ENCODE measurements at places on chromosomes 7 and 10.
A peak's percentile ranks its signal among the peaks of the same experiment; 100 is the strongest.

GRCh38 chr7:44177570-44178131 is 11.6 kb downstream of the GCK start:
- DNase-seq: no peak

DNA sequence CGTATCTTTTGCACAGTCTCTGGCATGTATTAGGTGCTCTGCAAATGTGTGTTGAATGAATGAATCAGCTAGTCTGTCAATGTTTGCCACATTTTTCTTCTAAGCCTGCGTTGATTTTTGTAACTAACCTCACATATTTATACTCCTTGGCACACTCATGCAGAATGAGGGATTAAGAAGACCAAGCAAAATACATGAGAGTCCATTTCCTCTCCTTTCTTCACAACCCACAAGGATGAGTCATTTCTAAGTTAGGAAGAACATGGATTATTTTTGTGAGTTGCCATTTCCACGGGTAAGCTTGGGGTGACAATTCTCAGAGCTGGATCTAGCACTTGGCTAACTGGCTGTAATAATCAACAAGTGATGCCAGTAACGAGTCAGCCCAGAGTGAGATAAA is 158.8 kb downstream of the TWIST1 start:
- DNase-seq: no peak

DNA sequence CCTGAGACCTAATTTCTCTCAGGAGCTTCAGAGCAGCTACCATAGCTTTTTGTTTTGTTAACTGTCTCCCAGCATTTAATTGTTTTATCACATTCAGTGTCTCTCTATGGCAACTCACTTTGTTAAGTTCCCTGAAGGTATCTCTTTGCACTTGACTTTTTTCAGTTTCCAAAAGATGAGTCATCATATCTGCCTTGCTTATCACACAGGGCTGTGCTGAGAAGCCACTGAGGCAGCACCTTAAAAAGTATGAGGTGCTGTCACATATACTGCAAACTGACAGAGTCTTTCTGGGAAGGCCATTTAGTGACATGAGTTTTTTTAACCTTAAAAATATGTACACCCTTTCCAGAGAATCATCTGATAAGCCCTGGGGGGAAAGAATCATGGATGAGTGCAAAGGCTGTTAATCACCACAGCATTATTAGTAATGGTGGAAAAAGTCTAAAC is 56.8 kb downstream of the PPP1R3C start:
- no peak for DNase-seq

- DNase-seq: no peak
These were observed 21.6 kb upstream of the PDCD4 start for GRCh38 chr10:110850099-110850498.

DNA sequence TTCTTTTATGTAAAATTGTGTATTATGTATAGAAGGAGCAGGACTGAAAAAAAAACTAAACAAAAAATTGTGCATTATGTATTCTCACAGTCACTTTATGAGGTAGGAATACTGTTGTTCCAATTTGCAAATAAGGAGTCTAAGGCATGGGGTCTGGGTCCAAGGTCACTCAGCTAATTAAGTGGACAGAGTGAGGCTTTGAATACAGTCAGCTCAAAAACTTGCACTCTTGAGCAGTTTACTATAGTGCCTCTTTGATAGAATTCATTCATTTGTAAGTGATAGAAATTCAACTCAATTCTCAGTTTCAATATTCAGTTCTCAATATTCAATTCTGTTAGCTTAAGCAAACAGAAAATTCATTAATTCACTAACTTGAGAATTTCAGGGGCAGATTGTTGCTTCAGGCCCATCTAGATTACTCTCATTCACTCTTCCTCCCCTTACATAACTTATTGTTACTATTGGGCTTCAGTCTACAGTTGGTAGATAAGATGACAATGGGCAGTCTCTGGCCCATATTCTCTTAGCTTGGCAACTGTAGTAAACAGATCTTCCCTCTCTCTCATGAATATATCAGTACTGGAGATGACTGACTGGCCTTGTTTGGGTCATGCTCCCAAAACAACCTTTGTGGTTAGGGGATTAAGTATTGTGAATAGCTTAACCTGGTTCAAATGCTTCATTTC is 86.6 kb downstream of the BTAF1 start:
- DNase-seq: no peak

GRCh38 chr10:31158011-31158658 is 126.5 kb upstream of the ZNF438 start:
- DNase-seq: no peak

DNA sequence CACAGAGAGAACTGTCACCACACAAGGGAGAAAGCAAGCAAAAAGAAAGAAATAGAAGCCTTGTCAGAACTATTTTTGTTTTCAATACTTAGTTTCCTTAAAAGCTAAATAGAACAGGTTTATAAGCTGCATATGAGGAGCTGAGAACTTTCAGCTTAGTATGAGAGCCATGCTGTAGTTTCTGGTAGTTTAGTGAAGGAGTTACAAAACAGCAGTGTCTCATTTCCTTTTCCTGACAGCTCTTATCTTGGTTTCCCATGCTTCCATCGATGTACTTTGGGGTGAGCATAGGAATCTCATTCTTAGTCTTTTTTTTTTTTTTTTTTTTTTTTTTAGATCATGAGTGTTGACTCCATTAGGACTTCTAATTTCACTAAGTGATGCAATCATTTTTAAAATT is 8.6 kb upstream of the CHRM2 start:
- DNase-seq: no peak

GRCh38 chr7:67525588-67525987 is 529.0 kb downstream of the TYW1 start:
- no peak for DNase-seq

DNA sequence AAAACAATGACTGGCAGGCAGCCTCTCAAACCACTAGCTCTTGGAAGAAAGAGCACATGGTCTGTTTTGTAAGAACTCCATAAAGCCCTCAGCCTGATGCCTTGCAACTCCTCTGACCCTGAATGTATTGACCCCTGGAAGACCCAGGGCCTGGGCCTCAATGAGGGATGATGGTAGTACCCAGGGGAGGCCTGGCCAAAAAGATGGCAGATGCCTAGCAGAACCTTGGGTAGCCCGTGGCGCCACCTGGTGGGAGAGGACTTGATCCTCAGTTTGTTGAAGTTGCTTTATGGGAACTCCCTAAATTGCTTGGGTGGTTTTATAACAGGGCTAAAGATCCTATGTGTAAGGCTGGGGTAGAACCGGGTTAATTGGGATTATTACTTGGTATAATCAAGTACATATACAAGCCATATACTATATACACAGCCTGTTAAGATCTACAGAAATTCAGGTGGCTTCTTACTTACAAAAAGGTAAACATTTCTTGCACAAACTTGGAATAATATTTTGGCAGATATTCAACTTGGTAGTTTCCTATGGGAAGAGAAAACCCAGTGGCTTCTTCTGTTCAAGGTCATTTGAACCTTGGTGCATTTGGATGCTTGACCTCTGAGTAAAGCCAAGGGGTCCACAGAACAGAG is 95.8 kb upstream of the CACUL1 start:
- DNase-seq: peak; percentile 74

DNA sequence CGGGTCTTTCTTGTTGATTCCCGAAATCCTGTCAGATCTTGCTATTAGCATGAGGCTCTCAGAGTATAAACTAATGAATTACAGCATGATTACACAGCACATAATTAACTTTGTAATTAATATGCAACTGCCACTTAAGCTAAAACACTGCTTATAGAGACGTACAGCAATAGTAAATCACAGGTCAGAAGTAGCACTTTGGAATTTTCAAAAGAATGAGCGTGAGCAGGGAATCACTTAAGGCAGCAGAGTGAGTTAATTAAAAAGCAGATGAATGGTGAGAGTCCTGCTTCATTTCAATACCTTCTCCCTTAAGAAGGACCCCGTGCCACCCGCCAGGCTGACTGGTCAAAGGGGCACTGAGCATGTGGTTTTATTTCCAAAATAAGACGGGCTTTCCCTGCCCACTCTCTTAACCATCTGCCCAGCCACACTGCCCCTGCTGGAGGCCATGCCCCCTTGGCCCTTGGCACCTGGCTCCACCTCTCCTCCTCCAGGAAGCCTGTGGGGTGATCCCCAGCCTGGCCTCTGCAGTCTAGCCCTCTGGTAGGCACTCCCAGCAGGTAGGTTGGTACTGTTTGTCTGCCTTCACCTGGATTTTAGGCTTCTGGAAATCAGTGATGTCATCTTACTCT is 117.8 kb downstream of the ZMIZ1 start:
- DNase-seq: no peak

- no peak for DNase-seq
These were observed 36.6 kb upstream of the SRGN start for GRCh38 chr10:69051303-69051702.

GRCh38 chr7:88928276-88928675 is 132.7 kb upstream of the TEX47 start:
- no peak for DNase-seq

GRCh38 chr10:66931949-66932343 is 6.1 kb downstream of the LRRTM3 start:
- no peak for DNase-seq

DNA sequence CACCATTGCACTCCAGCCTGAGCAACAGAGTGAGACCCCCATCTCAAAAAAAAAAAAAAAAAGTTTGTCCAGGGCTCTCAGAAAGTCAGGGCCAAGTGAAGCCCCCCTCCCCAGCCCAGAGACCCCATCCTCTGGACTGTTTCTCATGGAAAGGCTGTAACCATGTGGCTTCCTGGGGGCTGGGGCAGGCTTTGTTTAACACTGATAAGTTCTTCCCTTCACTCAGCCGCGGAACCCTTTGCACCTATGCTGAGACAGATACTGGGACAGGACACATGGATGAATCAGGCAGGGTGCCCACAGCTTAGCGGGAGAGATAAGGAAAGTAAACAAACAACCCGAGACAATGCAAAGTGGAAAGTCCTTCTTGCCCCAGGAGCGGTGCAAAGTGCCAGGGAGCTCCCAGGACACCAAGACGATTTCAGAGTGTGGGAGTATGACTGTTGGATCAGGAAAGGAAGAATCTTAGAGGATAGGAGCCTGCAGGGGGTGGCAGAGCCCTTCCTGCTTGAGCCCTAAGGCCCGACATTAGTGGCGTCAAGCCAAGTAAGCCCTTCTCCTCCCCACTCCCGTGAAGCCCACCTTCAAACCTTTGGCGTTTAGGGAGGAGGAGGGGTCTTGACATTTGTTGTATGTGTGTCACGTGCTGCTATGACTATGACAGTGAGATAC is 11.6 kb downstream of the MLXIPL start:
- DNase-seq: peak; percentile 97

DNA sequence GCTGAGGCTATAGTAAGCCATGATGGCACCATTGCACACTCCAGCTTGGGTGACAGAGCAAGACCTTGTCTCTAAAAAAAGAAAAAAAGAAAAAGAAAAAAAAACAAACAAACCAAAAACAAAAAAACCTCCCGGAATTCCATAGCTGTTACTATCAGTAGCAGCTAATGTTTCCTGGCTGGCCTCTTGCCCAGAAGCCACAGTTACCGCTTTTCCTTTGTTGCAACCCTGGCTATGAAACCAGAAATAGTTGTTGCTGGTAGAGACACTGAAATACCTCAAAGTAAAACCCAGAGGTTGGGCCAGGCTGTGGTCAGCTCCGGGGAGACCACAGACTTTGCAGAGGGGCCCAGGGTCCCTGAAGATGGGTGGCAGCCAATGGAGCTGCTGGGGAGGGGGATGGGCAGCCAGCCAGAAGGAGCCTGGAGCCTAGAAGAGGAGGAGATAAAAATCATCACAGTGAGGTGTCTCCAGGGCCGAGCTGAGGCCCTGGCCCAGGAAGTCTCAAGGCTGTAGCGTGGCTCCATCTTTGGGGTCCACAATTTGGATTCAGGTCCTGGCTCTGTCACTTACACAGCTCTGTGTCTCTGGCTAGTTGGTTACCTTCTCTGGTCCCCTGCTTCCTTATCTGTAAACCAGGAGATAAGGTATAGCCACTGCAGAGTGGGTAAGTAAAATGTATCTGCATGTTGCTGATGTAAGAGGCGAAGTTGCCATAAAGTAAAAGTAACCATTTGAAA is 3.4 kb upstream of the CHST12 start:
- peak; percentile 54 for DNase-seq

DNA sequence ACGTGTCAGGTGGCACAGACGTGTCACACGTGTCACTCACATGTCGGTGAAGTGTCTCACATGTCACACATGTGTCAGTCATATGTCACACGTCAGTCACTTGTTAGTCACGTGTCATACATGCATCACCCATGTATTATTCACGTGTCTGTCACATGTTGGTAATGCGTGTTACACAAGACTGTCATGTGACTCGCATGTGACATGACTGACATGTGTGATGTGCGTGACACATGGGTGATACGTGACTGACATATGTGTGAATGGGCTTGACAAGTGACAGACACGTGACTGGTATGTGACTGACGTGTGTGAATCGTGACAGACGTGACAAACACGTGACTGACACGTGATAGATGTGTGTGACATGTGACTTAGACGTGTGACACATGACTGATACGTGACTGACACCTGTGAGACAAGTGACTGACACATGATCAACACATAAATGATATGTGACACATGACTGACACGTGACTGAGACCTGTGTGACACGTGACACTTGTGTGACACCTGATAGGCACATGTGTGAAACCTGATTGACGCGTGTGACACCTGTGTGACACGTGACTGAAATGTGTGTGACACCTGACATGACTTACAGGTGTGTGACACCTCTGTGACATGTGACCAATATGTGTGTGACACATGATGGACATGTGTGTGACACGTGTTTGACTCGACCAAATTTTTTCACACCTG is 56.1 kb downstream of the ZNF92 start:
- no peak for DNase-seq

DNA sequence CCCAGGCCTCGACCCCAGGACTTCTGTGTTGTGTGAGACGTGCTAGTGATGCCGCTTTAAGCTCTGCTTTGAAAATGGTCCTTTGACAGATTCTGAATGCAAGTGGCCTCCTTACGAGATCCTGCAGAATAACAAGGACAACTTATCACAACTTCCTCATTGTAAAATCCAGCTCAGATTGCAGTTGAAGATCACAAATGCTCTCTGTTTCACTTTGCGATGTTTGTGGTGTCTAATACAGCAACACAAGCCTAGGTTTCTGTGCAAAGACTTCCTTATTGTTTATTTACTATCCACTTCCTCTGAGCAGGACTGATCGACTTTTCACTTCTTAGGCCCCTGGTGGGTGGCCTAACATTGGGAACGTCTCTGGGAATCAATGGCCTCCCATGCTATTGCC is 31.7 kb upstream of the INSIG1 start:
- no peak for DNase-seq

GRCh38 chr7:70614237-70615045 is 517.5 kb upstream of the GALNT17 start:
- DNase-seq: no peak

- DNase-seq: no peak
These were observed 42.7 kb downstream of the LRRC18 start for GRCh38 chr10:48896756-48897440.

- no peak for DNase-seq
These were observed 92.3 kb upstream of the ELMO1 start for GRCh38 chr7:37540917-37541316.

GRCh38 chr7:158963771-158964241 is 107.4 kb downstream of the DYNC2I1 start:
- no peak for DNase-seq

GRCh38 chr7:84149573-84149972 is 45.0 kb downstream of the SEMA3A start:
- no peak for DNase-seq
